ENCODE measurements at places on chromosomes 13 and 19.

DNA sequence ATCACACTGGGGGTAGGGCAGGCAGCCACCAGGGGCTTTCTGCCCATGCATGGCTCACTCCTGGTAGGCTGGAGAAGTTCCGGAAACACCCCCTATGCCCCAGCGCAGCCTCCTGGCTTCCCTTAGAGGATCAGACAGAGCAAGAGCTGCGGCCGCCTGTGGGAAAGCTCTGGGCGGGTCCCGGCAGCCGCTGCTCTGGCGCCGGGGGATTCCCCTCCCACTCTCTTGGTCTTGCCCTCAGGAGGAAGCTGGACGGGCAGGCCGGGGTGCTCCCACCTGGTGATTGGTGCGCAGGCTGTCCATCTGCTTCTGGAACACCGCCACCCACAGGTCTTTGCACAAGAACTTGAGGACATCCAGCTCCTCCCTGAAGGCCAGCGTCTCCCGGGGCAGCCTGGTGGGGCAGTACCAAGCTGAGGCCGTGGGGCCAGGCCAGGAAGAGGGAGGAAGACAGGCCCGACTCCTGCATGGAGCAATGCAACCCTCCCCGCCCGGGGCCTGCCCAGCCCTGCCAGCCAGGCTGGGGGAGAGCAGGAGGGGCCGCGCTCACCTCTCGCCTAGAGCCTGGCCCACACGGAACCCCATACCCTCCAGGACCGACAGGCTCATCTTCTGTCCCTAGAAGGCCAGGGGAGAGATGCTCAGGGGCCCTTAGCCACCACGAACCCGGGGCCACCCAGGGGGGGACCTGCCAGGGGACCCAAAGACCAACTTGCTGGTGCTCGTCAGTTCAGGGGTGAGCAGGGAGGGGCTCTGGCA, 4.0 kb upstream of the NKPD1 start:
- peak; percentile 61 for DNase-seq

DNA sequence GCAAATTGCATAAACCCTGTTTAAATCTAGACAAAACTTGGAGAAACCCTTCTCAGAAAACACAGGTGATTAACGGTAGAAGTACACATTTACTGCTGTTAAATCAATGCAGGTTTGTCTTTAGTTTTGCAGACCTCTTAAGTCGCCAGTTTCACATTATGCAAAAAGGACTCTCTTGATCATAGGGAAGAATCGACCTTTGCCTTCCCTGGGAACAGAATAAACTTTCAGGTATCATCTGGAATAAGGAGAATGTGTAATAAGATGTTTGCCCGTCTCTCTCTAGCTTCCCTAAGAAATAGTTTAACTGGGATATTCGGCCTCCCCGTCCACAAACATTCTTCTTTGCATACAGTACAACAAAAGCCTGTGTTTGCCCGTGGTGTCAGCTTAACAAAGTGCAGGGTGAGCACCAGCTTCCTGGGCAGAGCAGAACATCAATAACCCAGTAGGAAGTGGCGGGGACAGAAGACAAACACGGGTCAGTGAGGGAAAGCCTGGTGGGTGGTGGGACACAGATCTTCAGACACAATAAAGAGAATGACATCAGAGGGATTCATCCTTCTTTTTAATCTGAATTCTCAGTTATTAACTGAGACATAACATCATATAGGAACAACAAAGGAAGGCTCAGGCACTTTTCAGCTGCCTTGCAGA, 1077.7 kb upstream of the SLC10A2 start:
- DNase-seq, result no peak

DNA sequence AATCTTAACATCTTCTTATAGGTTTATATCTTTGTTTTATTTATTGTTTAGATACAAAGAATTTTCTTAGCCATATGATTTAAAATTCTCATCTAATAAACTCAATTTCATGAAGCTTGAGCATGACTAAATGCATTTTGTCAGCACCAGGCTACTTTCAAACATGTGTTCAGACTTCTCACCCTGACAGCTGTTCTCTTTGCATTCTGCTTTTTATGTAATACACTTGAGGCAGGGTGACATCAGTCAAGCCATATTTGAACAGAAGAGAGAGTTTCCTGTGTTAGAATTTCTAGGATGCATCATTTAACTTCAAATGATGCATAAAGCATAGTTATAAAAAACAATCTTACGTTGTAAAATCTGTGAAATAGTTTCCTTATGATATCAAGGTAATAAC, 1295.1 kb upstream of the PCDH20 start:
- no peak for DNase-seq

DNA sequence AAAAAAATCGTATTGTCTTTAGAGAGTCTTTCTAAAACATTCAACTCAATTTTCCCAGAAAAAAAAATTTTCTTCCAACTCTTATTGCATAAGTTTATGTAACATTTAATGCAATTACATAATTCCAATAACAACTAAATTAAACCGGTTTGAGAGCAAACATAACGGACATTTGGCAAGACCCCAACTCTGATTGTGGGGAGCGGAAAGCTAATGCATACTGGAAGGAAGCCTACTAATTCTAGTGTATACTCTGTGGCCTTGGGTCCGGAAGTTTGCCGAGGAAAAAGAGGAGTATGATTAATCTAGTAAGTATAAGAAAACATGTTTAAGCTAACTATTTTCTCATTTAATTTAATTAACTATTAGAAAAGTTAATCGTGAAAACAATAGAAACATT, 21.3 kb upstream of the MIR17HG start:
- no peak for DNase-seq

DNA sequence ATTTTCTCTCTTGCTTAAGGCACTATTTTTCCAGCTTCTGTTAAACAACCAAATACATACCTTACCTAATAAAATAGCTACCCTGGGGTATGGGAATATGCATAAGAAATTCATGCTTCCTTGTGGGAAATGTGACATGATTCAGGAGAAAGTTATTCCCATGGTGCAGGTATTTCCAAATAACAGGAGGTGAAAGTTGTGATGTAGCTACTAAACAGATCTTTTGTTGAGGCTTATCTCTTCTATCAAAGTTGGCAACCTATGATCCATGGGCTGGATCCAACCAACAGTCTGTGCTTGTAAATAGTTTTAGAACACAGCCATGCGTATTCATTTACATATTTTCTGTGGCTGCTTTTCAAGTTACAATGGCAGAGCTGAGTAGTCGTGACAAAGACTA, 177.8 kb upstream of the NBEA start:
- DNase-seq, result no peak

GRCh38 chr19:4303819-4304537, 420 bp upstream of the FSD1 start:
- DNase-seq, result no peak

- no peak for DNase-seq
Measured at GRCh38 chr19:46350758-46351159, 3.9 kb downstream of the PPP5C start.

- peak; percentile 76 for DNase-seq
Measured at GRCh38 chr19:5578097-5578846, 10.5 kb upstream of the TINCR start.

DNA sequence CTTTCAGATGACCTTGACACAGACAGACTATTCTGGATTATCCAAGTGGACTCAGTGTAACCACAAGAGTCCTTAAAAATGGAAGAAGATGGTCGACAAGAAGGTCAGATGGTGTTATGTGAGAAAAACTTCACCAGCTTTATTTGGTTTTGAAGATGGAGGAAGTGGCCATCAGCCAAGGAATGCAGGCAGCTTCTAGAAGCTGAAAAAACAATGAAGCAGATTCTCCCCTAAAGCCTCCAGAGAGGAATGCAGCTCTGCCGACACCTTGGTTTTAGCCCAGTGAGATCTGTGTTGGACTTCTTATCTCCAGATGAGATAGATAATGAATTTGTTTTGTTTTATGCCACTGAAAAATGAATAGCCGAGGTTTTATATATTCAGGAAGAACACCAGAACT, 501.5 kb downstream of the DCT start:
- no peak for DNase-seq

- no peak for DNase-seq
Measured at GRCh38 chr13:71474936-71475335, 392.1 kb downstream of the DACH1 start.

- no peak for DNase-seq
Measured at GRCh38 chr19:13790354-13790753, 4.9 kb upstream of the ZSWIM4 start.

DNA sequence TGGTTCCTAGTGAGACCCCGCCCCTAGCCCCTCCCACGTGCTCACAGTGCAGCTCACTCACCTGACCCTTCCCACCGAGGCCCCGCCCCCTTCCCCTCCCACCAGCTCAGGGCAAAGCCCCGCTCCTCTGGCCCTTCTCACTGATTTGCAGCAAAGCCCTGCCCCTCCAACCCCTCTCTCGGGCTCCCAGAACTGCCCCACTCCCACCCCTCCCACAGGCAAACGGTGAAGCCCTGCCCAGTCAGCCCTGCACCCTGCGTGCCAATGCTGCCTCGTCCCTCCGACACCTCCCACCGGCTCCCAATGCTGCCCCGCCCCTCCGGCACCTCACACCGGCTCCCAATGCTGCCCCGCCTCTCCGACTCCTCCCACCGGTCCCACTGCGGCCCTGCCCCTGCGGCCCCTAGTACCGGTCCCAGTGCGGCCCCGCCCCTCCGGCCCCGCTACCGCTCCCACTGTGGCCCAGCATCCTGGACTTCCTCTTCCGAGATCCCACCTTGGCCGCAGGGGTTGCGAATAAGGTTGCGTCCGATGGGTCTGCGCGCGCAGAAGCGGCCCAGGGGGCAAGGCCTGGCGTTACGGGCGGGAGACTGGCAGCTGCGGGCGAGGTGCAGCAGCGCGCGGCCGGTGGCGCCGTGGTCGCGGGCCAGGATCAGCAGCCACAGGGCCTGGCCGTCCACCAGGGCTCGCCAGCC, 834 bp downstream of the FBXO27 start:
- DNase-seq, result peak; percentile 92

- DNase-seq, result no peak
Measured at GRCh38 chr13:104015646-104016396, 949.6 kb upstream of the SLC10A2 start.

GRCh38 chr19:54431255-54431838, 16.1 kb downstream of the TTYH1 start:
- DNase-seq, result peak; percentile 74

DNA sequence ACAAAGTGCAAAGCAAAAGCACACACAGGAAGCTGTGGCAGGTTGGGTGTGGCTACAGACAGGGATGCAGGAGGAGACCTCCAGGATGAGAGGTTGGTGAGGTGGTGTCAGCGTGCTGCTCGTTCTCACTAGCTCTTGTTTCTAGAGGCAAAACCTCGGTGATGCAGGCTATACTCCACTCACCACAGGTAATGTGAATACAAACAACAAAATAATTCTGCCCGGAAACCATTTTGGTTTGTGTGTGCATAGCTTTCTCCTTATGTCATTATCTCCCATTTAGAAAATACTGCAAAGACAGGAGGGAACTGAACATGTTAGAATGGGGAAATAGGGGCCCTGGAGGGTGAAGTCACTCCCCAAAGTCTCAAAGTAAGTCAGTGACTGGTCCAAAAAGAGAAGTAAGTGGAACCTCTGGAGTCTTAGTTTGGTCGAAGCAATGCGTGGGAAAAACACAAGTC, 9.4 kb downstream of the LCP1 start:
- DNase-seq, result no peak

- no peak for DNase-seq
Measured at GRCh38 chr13:49586717-49587116, 1.4 kb upstream of the RCBTB1 start.

GRCh38 chr19:12792051-12792852, 966 bp downstream of the JUNB start:
- peak; percentile 85 for DNase-seq

- DNase-seq, result no peak
Measured at GRCh38 chr19:4376991-4377781, 23.2 kb downstream of the SH3GL1 start.

GRCh38 chr13:111184458-111185401, 69.6 kb downstream of the ARHGEF7 start:
- no peak for DNase-seq

- peak; percentile 99 for DNase-seq
Measured at GRCh38 chr19:58362272-58362994, at the start of gene ZNF497. TSS of gene ZNF497 (minus strand) at chr19:58362751. CDS start at chr19:58357635, 5,116 bp downstream.

DNA sequence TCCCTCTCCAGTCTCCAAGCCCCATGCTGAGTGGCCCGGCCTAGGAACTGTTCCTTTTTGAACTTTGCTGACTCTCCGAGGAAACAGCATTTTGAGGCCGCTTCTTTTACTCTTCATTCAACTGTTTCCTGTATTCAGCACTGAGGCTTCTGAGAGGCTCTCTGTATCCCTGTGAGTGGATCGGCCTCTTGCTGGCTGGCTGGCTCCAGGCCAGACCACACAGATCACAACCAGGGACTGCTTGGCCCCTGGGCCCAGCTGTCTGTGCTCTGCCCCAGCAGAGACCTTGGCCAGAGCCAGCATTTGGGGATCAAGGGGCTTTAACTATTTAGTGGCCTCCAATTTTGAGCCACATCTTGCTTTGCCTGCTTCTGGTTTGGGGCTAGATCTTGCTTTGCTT, 75.6 kb upstream of the KL start:
- peak; percentile 63 for DNase-seq

DNA sequence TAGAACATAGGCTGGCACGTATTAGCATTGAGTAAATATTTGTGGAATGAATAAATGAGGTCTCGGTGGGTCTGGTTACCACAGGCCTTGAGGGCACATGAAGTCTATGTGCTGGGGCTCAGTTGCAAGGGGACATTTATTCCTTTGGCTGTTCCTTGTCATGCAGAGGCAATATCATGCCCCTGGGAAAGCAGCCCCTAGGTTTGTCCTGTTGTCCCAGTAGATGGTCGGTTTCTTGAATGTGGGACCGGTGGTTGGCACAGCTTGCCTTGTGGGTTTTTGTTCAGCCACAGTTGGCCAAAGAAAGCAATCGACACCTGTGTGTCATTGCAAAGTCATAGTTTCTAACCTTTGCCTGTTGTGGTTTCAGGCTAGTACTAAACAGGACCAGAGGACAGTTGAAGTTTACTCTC, 24.7 kb upstream of the GPR183 start:
- no peak for DNase-seq

- peak; percentile 60 for DNase-seq
Measured at GRCh38 chr19:50461066-50461875, 15.0 kb upstream of the EMC10 start.

GRCh38 chr13:39956036-39956435, 300.6 kb downstream of the COG6 start:
- no peak for DNase-seq

GRCh38 chr13:81929988-81930387, 1589.1 kb upstream of the SPRY2 start:
- DNase-seq, result no peak

DNA sequence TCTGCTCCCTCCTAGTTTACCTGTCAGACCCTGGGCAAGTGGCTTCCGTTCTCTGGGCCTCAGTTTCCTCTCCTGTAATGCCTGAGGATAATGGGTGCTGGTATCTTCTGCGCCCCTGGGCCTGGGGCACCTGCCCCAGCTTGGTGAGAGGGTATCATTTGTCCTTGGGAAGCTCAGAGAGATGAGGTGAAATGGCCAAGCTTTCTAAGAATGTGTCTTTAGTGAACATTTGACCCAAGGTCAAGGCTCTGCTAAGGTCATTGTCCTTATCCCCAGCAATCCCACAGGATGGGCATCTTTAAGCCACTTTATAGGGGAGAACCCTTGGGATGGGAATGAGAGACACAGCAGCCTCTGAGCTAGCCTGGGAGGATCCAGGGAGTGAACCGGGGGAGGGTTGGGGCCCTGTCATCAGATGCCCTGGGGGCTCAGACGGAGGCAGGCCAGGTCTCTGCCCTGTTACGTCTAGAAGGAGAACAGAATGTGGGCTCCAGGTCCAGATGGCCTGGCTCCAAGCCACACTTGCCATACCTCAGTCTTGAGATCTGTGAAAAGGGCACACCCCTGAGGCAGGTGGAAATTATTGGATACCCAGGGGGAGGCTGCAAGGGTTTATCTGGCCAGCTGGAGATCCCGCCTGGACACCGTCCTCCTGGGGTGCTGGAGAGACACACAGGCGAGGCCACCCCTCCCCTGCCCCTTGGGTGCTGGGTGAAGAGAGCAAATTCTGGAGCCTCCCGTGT, 1.1 kb upstream of the NFIC start:
- DNase-seq, result peak; percentile 64
